ENCODE measurements at places on chromosomes 3 and 15.

- DNase-seq: no peak
These were observed 908.5 kb upstream of the SEMA6D start for GRCh38 chr15:46808834-46809233.

GRCh38 chr3:100400419-100400779 lies 490 bp downstream of the TOMM70 start:
- DNase-seq: no peak

DNA sequence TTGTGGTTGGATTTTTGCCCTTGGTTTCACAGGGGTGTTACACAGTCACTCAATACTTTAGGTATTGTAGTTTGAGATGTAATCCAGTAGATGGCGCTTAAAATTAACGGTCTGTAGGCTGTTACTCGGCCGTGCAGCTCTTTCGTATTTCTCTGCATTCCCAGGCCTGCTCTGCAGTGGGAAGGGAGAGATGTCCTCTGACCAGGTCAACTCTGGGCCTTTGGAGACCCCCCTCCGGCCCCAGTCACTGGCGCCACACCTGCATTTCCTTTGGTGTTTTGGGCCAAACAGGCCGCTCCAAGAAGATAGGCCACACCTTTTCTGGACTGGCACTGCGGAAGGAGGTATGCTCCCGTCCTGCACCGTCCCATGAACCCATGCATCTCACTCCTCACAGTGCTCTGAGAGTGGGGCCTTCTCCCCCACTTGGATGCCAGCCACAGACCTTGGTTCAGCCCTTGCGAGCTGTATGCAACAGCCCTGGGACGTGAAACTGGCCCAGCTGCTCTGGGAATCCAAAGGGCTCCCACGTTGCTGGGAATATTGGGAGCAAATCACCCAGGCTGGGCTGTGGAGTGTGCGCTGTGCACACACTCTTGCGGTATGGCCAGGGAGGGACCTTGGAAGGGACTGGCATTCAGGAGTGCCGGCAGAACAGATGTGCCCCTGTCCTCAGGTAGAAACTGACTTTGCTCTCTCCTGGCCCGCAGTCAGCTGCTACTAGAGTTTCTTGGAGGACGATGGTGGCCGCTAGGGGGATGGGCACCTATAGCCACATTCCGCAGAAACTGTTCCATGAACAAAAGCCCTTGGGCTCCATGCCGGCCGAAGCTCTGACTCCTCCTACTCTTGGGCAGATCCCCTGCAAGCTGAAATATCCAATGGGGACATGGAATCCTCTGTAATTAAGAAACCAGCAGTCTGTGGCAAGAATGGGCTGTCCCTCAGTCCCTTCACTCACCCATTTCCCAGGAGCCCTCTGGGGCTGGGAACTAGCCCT lies 410.5 kb upstream of the CADM2 start:
- DNase-seq: no peak

DNA sequence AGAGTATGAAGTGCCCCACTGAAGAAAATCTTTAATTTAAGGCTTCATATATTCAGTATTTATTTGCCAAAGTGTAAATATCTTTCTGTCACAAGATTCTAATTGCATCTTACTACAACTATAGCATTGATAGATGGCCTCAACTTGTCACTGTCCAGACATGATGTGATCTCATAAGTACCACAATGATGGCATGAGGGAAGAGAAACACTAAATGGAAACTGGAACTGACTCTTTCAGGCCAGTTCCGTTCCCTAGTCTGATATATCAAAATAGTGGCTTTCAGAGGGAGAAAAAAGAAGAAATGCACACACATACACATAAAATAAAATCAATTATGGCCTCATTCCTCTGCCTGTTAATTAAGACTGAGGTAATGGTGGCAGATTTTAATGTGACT lies 615.7 kb downstream of the TBL1XR1 start:
- no peak for DNase-seq

- DNase-seq: no peak
These were observed 84.8 kb downstream of the RAP2B start for GRCh38 chr3:153246806-153247205.

- no peak for DNase-seq
These were observed 23.7 kb downstream of the FILIP1L start for GRCh38 chr3:100090669-100091005.

GRCh38 chr15:36826948-36827347 lies 247.5 kb downstream of the CDIN1 start:
- DNase-seq: no peak

GRCh38 chr3:16319307-16319706 lies 54.3 kb downstream of the OXNAD1 start:
- DNase-seq: no peak

DNA sequence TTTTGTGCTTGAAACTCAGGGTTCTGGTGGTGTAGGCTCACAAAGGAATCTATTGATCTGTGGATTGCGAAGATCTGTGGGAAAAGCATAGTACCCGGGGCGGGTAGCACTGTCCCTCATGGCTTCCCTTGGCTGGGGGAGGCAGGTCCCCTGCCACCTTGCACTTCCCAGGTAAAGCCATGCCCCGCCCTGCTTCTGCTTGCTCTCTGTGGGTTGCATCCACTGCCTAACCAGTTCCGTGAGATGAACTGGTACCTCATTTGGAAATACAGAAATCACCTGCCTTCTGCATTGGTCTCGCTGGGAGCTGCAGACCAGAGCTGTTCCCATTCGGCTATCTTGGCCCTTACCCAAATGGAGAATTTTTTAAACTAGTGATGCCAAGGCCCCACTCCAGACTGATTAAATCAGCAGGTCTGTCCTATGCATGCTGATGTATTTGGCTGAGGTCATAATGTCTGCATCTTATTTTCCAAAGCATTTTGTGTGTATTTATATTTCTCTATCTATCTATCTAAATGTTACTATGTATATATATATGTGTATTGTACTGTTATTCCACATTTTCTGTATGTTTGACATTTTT lies 65.5 kb upstream of the SLC7A14 start:
- DNase-seq: no peak

DNA sequence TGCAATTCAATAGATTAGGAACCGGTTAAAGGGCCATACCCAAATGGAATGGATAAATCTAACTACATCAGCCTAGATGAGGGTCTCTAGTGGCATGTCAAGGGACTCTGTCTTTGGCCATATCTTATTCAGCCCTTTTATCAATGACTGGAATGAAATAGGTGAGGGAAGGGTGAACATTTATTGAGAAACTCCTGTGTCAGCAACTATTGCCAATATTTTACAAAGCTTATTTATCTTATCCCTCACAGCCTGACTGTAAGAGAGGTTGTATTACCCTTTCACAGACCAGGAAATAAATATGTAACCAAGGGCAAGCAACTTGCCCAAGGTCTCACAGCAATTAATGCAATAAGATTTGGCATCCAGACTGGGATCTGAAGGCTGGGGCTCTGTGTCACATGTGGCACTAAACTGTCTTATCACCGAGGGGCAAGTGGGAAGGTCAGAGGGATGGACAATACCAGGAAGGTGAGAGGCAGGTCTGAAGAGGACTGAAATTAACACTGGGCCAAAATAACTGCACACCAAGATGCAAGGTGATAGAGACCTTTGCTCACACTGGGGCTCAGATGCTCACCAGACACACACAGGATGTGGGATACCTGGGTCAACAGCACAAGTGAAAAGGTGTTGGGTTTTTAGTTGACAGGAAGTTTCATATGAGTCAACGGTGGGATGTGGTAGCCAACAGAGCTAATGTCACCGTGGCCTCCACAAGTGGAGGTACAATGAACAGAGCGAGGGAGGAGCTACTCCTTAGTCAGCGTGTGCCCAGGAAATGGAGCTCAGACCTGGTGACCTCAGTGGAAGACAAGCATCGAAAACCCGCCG lies 261.3 kb downstream of the RPLP1 start:
- peak; percentile 18 for DNase-seq

DNA sequence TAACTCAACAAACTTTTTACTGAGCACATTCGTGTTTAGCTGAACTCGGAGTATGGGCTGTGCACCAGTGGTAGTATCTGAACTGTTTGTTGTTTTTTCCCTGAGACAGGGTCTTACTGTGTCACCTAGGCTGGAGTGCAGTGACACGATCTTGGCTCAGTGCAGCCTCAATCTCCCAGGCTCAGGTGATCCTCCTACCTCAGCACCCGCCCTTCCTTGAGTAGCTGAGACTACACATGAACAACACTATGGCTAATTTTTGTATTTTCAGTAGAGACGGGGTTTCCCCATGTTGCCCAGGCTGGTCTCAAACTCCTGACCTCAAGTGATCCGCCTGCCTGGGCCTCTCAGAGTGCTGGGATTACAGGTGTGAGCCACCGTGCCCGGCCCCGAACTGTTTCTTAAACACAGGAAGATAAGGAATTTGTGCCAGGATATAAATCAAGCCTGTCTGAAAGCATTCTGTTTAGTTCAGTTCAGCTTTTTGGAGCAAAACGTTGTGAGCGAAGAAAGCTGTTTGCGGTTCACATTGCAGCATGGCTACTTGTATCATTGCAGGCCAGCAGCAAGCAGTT lies 40.4 kb upstream of the SKOR1 start:
- no peak for DNase-seq

GRCh38 chr3:151283387-151283786 lies 5.0 kb upstream of the P2RY14 start:
- DNase-seq: no peak

GRCh38 chr3:25289663-25290062 lies 138.4 kb upstream of the RARB start:
- DNase-seq: no peak

GRCh38 chr15:45084163-45084562 lies 29.8 kb downstream of the DUOX2 start:
- DNase-seq: no peak

- DNase-seq: no peak
These were observed 103.6 kb downstream of the OTOL1 start for GRCh38 chr3:161600173-161600572.

- no peak for DNase-seq
These were observed 1001.6 kb downstream of the ROBO2 start for GRCh38 chr3:78041486-78041885.

GRCh38 chr15:25641762-25642161 lies 202.9 kb upstream of the UBE3A start:
- DNase-seq: no peak

DNA sequence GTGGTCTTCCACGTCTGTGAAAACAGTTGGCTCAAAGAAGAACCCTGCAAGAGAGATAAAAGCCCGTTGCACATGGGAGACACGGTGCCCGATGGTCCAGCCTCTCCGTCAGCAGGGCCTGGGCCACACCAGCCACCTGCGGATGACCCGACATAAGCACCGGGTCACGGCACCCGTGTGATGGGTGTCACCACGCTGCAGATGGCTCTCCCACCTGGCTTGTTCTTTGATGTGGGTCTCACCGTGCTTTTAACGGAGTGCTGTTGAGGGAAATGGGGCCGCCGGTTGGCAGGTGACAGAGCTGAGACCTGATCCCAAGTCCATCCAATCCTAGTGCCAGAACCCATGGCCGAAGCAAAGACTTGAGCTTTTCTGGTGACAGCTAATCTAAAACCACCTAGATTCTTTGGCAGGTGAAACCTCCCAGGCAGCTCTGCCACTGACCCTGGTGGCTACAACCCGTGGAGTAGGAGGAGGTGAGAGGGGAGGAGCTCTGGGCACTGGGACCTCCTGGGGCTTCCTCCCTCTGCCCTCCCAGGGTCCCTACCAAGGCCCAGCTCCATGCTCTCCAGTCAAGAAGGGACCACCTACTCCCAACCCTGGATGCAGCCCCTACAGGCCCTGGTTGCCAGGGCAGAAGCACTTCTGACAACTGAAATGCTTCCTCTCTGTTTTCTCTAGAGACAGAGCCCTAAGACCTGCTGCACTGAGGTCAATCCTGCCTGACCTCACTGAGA lies 23.4 kb upstream of the SLC41A3 start:
- no peak for DNase-seq

- DNase-seq: no peak
These were observed 121.4 kb downstream of the KLF13 start for GRCh38 chr15:31447931-31448634.

DNA sequence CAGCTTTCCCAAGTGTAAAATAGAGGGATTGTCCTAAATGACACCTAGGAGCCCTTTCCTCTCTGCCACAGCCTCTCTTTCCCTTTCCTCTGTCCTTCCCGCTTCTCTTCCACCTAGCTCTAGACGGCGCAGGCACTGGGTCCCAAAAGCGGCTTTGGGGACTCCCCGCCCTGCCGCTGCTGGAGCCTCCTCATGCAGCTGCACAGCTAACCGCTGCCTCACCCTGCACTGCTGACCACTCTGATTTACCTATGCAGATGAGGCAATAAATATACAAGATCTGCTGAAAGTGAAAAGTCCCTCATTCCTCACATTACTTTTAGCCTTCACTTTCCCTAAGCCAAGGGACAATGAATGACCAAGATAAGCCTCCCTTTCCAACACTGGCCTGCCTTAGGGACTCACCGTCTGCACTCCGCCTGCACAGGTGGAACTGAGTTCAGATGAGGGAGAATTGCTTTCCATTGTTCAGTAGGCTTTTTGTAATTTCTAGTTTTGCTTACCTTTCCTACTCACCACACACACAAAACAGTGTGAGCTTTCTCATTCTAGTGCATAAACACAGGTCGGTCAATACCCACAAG lies 197.5 kb upstream of the BCL6 start:
- DNase-seq: no peak

- no peak for DNase-seq
These were observed 31.4 kb downstream of the HRH1 start for GRCh38 chr3:11185564-11186317.

GRCh38 chr3:161253711-161254110 lies 32.6 kb downstream of the NMD3 start:
- no peak for DNase-seq

- no peak for DNase-seq
These were observed 2.3 kb downstream of the SELENOS start for GRCh38 chr15:101275018-101275417.

GRCh38 chr15:89205991-89206585 lies 15.3 kb downstream of the RLBP1 start:
- no peak for DNase-seq

DNA sequence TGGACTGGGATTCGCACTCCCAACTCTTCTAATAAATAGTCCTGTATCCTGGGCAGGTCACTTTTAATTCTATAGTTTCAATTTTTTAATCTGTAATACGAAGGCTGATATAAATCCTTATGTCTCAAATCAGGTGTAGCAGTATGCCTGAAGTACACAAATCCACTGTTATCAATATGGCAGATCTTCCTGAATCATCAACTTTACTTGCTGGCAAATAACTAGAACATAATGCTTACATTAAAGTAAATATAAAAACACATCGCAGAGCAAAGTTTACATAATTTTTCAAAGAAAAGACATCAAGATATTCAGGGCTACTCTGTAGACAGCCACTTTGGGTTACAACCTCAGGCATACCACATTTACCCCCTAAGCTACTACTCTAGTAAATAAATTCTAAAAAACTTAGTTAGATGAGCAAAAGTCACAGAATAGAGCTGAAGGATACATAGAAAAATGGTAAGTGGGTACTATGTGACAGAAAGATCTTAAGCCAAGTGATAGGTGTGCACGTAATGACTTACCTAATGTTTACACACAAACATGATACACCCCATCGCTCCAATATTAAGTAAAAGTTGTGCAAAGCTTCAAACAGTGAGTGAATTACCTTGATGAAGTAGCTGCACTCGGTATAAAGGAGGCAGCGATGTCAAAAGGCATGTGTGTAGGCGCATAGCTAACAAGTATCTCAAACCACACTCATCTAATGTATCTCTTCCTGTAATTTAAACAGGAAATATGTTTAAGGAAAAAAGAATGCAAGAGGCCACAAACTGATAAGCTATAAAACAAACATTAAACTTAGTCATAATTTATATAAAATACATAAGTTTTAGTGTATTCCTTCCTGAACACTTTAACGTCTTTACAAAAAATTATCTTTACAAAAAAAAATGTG lies 127.9 kb downstream of the DMXL2 start:
- no peak for DNase-seq

Data from large intestine (tissue), 12 donors.